Ascending aorta (tissue), 2 donors: ENCODE measurements at places on chromosomes 5 and 9.

GRCh38 chr9:105194234-105194633 lies 50.2 kb upstream of the SLC44A1 start:
- H3K36me3 ChIP-seq = no peaks in the 10 kb centered on the region
- no peak overlapping the region for H3K27ac ChIP-seq
- H3K4me3 ChIP-seq = no peak overlapping the region
- H3K27me3 ChIP-seq = no peaks in the 10 kb centered on the region
- H3K4me1 ChIP-seq = no peaks in the 10 kb centered on the region

GRCh38 chr5:16679863-16680262 lies 63.1 kb upstream of the RETREG1 start:
- no peak overlapping the region for H3K4me3 ChIP-seq
- no peak overlapping the region for H3K27ac ChIP-seq
- DNase-seq = no peak
- no peaks in the 10 kb centered on the region for H3K27me3 ChIP-seq
- H3K36me3 ChIP-seq = peaks cover 13% of the 10 kb centered on the region

DNA sequence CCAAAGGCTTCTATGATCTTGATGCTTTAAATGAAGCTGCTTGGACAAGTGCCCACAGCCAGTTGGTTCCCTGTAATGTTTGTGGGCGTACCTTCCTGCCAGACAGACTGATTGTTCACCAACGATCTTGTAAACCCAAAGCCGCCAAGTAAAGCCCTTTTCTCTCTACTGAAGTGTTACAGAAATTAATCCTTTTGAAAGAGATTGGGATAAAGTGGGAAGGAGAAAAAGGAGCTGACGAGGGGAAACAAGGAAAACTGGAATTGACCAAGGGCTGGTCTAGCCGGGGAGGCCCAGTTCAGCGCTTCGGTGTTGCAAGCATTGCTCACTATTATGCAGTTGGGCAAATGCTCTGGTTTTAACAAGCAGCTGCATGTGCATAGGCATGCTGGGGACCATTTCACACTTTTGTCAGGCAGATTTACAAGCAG lies 53.2 kb downstream of the ZNF474 start:
- no peaks in the 10 kb centered on the region for H3K36me3 ChIP-seq
- H3K27me3 ChIP-seq = no peaks in the 10 kb centered on the region
- peaks cover 11% of the 10 kb centered on the region for H3K4me1 ChIP-seq
- H3K27ac ChIP-seq = peak overlapping the region; percentile 81

GRCh38 chr5:89901983-89902382 lies 507.6 kb downstream of the CETN3 start:
- no peaks in the 10 kb centered on the region for H3K27me3 ChIP-seq
- DNase-seq = peak; percentile 72
- H3K4me1 ChIP-seq = no peaks in the 10 kb centered on the region

- no peaks in the 10 kb centered on the region for H3K4me1 ChIP-seq
- H3K27me3 ChIP-seq = no peaks in the 10 kb centered on the region
- DNase-seq = peak; percentile 74
Observed at GRCh38 chr9:120723565-120723964, 9.3 kb upstream of the MEGF9 start.

GRCh38 chr5:78387468-78388153 lies 27.2 kb downstream of the SCAMP1 start:
- H3K4me3 ChIP-seq = no peak overlapping the region
- H3K36me3 ChIP-seq = no peaks in the 10 kb centered on the region
- no peaks in the 10 kb centered on the region for H3K27me3 ChIP-seq
- no peak overlapping the region for H3K27ac ChIP-seq

DNA sequence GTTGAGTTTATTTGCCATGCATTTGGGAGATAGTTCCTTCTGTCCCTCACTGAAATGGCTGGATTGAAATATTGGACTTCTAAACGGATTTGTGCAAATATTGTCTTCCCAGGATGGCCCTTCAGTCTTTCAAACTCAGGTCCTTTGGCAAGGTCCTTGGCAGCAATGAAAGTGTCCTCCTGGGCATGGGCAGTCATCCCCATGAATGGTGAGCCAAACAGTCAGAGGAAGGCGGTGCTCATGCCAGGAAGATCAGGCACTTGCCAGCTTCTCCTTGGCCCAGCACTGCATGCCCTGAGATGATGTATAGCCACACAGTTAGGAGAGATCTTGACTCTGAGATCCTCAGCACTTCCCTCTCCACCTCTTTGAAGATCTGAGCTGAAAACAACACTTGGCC lies 221.4 kb upstream of the KLF4 start:
- H3K4me3 ChIP-seq = no peak overlapping the region
- H3K4me1 ChIP-seq = peaks cover 7% of the 10 kb centered on the region
- H3K27ac ChIP-seq = no peak overlapping the region
- no peak for DNase-seq

- H3K4me3 ChIP-seq = no peak overlapping the region
- no peaks in the 10 kb centered on the region for H3K27me3 ChIP-seq
- peaks cover 7% of the 10 kb centered on the region for H3K36me3 ChIP-seq
- no peak overlapping the region for H3K27ac ChIP-seq
- no peak for DNase-seq
Observed at GRCh38 chr9:124365036-124365435, 50.2 kb downstream of the PSMB7 start.

GRCh38 chr9:120387257-120388002 lies 192.5 kb downstream of the CDK5RAP2 start:
- no peaks in the 10 kb centered on the region for H3K27me3 ChIP-seq
- H3K36me3 ChIP-seq = peaks cover 28% of the 10 kb centered on the region
- peaks cover 16% of the 10 kb centered on the region for H3K4me1 ChIP-seq
- no peak overlapping the region for H3K4me3 ChIP-seq

- no peaks in the 10 kb centered on the region for H3K27me3 ChIP-seq
- H3K27ac ChIP-seq = no peak overlapping the region
- DNase-seq = no peak
- no peaks in the 10 kb centered on the region for H3K4me1 ChIP-seq
- H3K4me3 ChIP-seq = no peak overlapping the region
Observed at GRCh38 chr9:130606887-130607600, 27.7 kb downstream of the FUBP3 start.
